ENCODE measurements at places on chromosomes 5 and 9.

DNA sequence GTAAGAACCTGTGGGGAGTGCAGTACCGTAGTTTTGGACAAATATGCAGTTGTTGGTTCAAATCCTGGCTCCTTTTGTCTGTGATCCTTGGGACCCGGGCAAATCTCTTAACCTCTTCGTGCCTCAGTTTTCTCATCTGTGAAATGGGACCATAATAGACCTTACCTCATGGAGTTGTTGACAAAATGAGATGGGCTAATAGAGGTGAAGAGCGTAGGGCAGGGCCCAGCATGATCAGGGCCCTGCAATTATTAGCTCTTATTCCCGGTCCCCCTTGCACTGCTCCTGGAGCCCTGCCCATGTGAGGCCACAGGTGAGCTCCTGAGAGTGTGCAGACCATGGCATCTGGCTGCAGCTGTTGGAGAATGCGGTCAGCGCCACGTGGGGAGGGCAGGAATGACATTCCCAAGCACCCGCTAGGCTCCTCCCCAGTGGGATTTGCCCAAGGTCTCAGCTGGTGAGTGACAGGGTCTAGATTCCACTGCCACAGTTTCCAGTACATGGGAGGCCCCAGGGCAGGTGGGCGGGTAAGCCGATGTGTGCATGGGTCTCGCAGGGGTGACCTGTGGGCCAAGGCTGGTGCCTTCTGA, 41.0 kb downstream of the NEK6 start:
- DNase-seq, result no peak

DNA sequence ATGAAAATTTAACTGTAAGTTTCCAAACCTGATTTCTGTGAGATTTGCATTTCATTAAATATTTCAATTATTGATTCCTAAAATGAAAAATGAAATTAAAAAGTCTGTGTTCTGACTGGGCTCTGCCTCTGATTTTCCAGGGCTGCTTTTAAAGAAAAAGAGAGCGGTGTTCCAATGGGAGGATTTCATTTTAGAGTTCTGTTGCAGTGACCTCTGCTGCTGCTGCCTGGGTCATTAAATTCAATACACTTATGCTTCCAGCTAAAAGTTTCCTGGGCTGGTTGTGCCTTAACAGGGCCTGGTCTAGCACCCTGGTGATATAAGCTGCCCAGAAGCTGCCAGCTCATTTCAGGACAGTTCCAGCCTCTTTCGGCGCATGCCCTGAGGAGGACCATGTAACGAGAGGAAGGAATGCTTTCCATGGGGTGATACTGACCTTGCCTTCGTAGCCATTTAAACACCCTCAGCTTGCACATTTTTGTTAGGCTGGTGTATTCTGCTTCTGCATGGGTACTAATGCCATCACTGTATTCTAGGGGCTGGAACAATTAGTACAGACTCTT, 93.3 kb downstream of the TMEM174 start:
- DNase-seq, result peak; percentile 17

DNA sequence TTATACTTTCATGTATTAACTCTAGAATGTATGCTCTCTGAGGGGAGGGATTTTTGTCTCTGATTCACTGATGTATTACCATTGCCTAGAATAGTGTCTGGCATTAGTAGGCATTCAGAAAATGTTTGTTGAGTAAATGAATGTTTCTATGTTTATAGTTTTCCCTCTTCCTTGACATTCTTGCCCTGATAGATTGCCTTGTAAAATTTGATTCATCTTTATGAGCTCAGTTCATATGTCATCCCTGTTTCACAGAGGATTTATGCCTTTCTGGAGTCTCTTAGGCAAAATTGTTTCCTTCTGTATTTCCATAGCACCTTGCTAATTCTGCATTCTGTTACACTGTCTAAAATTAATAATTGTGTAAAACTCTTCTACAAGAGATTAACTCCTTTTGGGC, 72.3 kb downstream of the RASA1 start:
- DNase-seq, result no peak

DNA sequence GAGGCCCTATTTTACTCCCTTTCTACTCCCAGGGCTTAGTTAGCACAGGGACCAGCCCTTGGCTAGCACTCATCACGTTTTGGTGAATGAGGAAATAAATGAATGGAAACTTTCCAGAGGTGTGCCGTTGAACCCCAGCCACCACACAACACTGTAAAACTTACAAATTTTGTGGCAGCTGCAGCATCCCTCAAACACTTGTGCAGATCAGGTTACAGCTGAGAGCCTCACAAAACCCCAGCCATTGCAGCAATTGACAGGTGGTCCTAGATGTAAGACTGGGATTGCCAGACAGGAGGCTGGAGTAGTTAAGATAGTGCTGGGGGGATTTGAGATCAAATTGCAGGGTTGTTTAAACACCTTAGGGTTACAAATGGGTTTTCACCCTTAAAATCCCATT, 482.2 kb upstream of the KIF2A start:
- no peak for DNase-seq

DNA sequence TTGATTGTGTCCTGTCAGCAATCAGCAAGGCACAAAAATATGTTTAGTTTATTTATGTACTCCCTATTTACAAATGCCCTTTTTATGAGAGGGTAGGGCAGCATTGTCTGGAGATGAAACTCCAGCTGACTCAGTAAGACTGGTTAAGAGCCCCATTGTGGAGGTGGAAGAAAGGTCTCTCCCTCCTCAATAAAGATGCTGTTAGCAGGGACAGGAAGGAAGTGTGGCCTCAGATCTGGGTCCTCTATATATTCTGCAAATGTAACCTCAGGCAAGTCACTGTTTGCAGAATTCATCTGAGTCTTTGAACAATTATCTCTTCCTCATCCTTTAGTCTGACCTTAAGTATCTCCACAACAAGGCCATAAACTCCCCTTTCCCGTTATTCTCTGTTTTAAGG, 48.3 kb upstream of the TRAF1 start:
- DNase-seq, result no peak

DNA sequence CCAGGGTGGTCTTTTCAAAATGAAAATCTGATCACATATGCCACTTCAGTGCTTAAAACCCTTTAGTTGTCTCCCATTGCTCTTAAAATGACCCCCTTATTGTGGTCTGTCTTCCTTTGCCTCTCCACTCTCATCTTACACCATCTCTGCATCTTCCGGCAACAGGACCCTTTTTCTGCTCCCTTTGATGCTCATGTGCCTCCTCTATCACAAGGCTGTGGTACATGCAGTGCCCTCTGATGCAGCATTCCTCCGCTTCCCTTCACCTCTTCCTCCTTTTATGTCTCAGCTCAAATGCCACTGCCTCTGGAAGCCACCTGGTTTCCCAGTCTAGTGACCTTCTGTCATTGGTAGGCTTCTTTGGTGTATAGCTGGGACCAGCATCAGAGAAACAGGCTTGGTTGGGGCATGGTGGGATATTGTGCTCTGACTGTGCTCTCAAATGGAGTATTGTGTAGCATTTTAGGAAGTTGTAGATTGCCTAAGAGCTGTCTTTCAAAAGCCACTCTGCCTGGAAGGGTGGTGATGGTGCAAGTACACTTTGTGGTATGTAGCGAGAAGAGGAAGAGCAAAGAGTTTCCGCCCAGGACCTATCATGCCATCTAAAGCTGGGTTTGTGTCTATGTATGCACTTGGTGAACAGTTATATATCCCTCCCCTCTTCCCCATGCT, 28.1 kb downstream of the ARHGAP26 start:
- DNase-seq, result no peak

DNA sequence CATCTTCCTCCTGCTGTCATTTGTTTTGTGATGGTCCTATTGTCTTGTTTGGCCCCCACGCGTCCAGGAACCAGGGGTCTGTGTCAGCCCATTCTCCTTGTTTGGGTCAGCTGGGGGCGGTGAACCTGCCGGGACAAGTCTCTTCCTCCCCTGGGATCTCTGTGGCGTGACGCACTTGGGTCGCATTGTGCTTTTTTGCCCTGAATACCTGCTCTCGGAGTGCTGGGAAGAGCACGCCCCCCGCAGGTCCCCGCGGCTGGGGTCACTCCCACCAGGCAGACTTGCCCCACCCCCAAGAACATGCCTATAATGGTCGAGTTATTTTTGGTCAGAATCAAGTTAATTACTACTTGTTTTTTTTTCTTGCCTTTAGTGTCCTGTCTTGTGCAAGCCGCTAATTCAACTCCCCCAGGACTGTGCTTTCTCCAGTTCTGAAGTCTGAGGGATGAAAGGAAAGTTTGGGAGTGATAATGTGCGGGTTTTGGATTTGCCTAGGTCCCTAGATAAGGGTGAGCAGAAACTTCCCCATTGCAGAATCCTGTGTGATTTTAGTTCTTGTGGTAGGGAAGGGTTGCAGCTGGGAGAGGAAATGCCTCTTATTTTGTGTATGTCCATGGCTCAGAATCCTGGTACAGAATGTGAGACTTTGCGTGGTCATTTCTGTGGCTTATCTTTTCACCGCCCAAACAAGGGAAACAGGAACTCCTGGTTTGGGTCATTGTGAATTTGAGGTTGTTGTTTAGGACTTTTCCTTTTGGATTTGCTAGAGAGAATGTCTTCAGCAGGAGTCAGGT, 789 bp downstream of the ACER2 start:
- no peak for DNase-seq

DNA sequence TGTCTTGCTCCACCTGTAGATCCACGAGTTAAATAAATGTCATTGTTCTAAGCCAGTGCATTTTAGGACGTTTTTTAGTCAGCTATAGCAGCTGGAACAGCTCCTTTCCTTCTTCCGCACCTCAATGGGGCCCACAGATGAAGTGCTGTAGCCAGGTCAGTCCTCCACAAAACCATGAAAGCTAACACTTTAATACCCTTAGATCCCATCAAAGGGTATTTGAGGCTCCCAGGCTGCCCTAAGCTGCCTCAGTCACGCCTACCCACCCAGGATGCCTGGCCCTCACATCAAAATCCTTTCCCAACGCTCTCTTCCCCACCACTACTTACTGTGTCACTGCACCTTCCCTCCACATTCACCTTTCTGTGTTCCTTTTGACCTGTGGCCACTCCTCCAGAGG, 44.1 kb upstream of the ACO1 start:
- no peak for DNase-seq
